ENCODE measurements at places on chromosomes 6 and 20.

GRCh38 chr20:63979557-63980316 is at the start of gene SAMD10:
SAMD10 (minus strand) TSS chr20:63979642; CDS start chr20:63979467, 175 bp downstream.
- peak; percentile 51 for DNase-seq

DNA sequence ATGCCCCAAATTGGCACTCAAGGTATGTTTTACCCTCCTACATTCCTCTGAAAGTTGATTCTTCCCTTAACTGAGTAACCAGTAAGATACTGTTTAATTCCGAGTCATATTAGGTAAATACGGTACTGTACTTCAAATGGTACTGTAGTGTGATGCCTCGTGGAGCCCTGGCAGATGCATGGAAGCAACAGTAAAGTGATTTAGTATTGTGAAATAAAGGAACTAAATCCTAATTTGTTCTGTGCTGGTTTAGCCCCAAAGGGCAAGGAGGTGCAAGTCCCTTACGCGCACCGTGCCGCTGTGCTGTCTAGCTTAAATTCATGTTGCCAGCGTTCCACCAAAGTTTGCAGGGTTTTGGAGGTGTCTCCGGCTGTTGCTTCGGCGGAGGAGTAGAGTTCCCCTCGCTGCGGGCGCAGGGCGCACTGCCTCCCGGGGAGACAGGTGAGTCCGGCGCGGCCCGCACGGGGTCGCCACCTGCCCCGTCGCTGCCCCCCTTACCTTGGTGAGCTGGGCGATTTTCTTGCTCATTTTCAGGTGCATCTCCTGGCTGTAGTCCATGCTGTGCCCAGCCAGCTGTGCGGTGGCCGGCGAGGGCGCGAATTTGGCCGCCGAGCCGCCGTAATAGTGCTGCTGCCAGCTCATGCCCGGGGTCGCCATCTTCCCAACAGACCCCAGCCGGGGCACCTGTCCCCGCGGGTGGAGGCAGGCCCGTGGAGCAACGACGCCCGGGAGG is 655 bp downstream of the FAM184A start:
- DNase-seq = peak; percentile 9

- DNase-seq = no peak
Observed at GRCh38 chr6:167267921-167268401, 23.2 kb upstream of the UNC93A start.

- no peak for DNase-seq
Observed at GRCh38 chr6:139932671-139933070, 558.2 kb upstream of the CITED2 start.

GRCh38 chr20:15512916-15513315 is 1060.3 kb downstream of the KIF16B start:
- no peak for DNase-seq

GRCh38 chr6:144029452-144029851 is 21.4 kb upstream of the PLAGL1 start:
- no peak for DNase-seq

- no peak for DNase-seq
Observed at GRCh38 chr20:6122111-6122872, 538 bp downstream of the FERMT1 start.

DNA sequence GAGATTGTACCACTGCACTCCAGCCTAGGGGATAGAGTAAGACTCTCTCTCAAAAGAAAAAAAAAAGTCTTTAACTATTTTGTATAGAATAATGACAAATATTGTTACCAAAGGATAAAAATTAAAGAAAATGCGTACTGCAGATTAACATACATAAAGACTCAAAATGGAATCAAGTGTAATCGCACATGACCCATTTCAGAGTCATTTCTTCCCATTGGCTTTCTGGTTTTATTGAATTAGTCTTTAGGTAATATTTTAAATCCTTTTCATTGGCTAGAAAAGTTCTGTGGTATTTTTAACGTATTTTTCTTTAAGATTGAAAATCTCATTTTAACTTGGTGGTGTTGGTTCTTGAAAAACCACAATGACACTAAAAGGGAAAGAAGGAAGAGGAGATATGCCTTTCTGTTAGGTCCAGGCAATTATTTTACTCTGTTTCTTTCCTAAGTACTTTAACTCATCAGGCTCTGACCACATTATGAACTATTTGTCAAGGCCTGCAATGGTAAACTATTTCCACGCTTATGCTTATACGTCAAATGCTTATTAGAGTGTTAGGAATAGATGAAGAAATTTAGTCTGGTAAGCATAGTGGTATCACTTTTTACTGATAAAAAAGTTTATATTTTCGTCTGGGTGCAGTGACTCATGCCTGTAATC is 52.3 kb downstream of the PLEKHG1 start:
- no peak for DNase-seq

DNA sequence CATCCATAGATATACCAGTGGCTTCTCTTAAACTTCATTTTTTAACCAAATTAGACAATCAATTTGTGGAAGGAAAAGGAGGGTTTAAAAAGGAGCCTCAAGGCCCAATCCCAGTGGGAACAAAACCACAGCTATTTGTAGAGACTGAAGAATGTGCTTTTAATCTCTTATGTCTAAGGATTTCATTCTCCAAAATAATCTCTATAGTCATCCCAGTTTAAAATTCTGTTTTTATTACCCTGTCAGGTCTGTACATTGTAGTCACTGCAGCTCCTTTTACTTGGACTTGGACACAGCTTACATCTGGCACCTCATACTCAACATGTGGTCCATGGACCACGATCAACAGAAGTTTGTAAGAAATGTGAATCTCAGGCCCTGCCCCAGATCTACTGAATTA is 152.1 kb upstream of the STMND1 start:
- no peak for DNase-seq

DNA sequence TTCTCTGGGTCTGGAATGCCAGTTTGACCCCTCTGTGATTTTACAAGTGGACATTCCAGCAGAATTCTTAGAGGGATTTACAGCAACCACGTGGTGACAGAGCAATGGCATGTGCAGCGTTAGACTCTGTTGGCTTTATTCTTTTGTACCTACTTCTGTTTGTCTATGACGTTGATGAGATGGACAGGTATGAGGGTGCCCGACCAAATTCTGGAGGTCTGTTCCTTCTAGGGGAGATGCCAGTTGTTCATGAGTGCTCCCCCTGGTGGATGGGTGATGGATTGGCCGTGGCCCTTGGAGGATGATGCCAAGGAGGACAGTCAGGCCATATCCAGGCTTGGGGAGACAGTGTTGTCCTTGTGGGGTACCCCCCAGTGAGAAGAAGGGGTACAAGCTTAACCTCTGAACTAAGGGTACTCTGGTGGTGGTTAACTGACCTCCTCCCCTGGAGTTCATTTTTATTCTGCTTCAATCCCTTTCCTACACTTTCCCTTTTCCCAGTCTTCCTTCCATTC is 198.6 kb downstream of the DTNBP1 start:
- peak; percentile 5 for DNase-seq

GRCh38 chr6:15500901-15501825 is 161.7 kb downstream of the DTNBP1 start:
- no peak for DNase-seq

DNA sequence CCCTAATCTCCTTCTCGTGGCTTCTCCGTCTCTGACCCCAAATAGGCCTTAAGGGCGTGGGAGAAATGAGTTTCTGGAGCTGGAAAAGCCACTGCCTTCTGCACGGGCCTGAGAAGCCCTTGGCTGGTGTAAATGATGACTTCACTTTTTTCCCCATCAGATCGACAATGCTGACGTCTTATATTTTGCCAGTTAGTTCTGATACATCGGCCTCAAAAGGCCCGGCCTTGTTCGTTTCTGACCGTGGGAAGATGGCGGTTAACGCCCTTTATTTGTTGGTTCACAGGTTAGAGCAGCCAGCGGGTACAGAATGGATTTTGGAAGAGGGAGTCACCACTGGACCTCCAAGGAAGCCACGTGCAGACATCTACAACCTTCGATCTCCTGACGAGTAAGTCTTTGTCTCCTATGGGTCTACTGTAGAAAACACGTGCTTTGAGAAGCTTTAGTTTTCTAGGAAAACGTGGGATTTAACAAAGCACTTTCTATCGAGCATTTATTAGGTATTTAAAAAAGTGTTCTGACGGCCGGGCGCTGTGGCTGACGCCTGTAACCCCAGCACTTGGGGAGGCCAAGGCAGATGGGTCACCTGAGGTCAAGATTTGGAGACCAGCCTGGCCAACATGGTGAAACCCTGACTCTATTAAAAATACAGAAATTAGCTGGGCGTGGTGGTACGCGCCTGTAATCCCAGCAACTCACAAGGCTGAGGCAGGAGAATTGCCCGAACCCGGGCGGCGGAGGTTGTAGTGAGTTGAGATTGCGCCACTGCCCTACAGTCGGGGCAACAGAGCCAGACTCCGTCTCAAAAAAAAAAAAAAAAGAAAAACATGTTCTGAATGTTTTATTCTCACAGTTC is 1.2 kb upstream of the ZNFX1 start:
- no peak for DNase-seq

- no peak for DNase-seq
Observed at GRCh38 chr20:22682381-22682780, 98.0 kb upstream of the FOXA2 start.

GRCh38 chr6:158161566-158162254 is 6.4 kb downstream of the SERAC1 start:
- DNase-seq = no peak

GRCh38 chr20:36883977-36884535 is 8.1 kb downstream of the TLDC2 start:
- no peak for DNase-seq

DNA sequence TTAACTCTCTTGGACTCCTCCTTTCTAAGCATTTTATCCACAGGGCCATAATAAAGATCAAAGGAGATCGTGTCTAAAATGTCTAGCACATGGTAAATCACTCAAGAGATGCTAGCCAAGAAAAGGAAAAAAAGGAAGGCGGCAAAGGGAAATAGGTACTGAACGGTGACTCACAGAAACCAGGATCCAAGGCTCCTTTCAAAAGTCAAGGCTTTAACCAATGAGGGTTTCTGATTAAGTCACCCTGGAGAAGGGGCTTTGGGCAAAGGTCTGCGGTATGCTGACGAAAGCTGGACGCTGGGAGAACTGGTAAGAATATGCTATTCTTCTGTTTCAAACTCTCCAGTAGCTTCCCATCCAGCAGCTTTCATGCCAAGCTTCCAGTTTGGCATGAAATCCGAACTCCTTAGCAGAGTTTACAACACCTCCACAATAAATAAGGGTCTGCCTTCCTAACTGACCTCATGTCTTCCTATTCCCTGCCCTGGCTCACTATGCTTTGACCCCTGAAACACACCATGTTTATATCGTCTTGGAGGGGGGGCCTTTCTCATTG is 1.0 kb downstream of the TOMM34 start:
- DNase-seq = no peak

DNA sequence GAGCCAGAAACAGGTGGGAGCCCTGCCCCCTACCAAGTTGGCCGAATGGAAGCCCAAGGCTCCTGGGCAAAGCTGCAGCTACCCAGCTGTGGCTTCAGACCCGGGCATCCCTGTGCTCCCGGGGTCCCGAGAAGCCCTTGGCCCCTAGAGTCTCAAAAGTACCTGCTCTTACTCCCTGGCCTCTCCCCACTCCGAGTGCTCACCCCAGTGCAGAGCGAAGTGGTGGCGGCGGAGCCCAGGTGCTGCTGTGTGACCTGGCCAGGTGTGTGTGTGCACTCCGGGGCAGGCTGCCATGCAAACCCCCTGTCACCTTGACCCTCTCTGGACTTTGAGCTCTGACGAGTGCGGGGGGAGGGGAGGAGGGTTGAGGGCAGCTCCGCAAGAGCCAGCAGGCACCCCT is 493.8 kb upstream of the MANEA start:
- no peak for DNase-seq

- DNase-seq = peak; percentile 8
Observed at GRCh38 chr6:30411515-30412207, 66.7 kb downstream of the RPP21 start.

- DNase-seq = no peak
Observed at GRCh38 chr6:76506808-76507207, 434.3 kb upstream of the IMPG1 start.

DNA sequence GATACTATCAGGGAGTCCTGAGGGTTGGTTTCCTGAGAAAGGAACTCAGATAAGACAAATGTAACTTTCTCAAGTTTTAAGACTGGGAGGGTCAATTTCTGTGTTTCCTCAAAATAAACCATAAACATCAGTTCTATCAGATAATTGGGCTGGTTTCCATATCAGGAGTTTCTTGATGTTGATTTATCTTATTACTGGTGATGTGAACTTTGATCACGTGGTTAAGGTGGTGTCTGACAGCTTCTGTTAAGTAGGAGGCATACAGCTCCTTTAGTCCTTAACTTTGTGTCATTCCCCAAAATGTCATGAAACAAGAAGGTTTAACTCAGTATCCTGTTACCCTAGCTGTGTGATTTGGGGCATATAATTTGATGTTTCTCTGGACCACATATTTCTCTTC is 145.2 kb downstream of the ZNF217 start:
- DNase-seq = no peak

DNA sequence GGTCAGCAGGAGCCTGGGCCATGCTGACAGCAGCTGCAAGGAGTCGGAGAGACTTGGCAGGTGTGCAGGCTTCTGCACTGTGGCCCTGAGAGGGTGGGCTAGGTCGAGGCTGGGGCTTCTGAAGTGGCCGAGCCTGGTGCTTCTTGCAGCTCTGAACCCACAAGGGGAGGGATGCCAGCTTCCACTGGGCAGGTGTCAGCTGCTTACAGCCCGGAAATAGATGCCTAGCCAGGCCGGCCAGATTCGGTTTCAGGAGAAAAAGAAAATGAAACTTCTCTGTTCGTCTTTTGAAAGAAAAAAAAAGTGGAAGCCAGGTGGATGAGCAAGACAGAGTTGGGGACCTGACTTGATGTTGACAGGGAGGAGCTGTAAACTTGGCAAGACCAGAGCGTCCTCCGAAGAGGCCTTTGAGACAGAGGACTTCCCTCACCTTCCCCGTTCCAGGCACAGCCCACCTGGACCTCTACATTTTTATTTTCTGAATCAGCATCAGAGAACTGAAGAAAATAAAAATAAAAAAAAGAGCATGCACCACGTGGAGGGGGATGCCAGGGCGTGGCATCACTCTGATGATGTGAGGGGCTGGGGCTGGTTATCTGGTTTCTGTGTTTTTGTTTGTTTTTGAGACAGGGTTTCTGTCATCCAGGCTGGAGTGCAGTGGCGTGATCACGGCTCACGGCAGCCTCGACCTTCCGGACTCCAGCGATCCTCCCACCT is at the start of gene ZBP1:
ZBP1 (minus strand) TSS at position 153 of the 717 bp plus-strand sequence; CDS start at position 22, 131 bp downstream.
- DNase-seq = no peak

GRCh38 chr6:128757961-128758360 is 125.0 kb upstream of the LAMA2 start:
- DNase-seq = no peak

GRCh38 chr20:47317127-47317895 is 39.2 kb downstream of the ZMYND8 start:
- peak; percentile 84 for DNase-seq

DNA sequence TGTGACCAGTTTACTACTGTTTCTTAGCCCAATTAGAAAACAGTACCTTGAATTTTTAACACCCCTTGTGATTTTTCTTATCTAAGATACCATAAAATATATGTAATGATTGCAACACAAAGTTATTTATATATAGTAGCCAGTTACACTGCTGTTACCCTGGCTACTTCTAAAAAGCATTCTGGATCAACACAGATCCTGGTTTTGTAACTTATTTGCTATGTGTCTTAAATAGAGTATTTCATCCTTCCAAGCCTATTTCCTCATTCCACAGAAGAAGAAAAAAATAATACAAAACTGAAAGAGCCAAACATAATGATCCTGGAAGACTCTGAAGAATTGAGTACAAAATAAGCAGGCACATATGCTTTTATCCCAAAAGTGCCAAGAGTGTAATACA is 19.0 kb upstream of the GSTA4 start:
- no peak for DNase-seq

- DNase-seq = no peak
Observed at GRCh38 chr20:2397595-2398145, 17.0 kb downstream of the TGM6 start.

- DNase-seq = no peak
Observed at GRCh38 chr6:41430875-41431274, 95.5 kb downstream of the NCR2 start.
